ENCODE measurements at places on chromosomes 1 and 21. TPM values are rescaled to one million over a fixed set of nuclear protein-coding genes. Genes with fewer than 3 reads are reported as not detected.
A peak's percentile ranks its signal among the peaks of the same experiment; 100 is the strongest.

DNA sequence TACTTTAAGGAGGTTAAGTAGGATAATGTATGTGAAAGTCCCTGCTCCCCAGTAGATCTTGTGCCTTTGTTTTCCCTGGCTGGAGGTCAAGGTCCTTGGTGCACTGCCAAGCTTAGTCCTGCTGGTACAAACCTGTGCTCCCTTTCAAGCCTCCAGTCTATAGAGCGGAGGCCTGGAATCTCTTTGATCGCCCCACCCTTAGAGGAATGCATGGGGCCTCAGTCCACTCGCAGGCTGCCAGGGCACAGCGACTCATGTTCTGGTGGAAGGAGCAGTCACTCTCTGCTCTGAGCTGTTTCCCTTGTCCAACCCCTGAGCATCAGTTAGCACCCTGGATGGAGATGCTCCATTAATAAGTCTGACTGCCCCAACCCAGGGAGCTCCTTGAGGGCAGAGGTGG lies 121.8 kb downstream of the HMGB4 start:
- no peak for DNase-seq

TMCC2 gene
- total RNA-seq = 5.0 TPM

DNA sequence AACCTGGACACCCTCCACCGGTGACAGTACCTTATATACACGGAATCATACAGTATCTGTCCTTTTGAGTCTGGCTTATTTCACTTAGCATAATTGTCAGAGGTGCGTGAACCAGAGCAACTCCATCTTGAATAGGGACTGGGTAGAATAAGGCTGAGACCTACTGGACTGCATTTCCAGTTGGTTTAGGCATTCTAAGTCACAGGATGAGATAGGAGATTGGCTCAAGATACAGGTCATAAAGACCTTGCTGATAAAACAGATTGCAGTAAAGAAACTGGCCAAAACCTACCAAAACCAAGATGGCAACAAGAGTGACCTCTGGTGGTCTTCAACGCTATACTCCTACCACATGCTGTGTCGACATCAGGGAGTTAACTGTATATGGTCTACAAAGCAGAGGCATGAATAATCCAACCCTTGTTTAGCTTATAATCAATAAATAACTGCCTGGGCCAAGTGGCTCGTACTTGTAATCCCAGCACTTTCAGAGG lies 1.4 kb upstream of the FDPS start:
- DNase-seq = no peak

GRCh38 chr1:45001011-45001481 lies 10.1 kb downstream of the HECTD3 start:
- DNase-seq = no peak

GRCh38 chr1:155463865-155464650 lies 98.5 kb downstream of the ASH1L start:
- peak; percentile 26 for DNase-seq

DNA sequence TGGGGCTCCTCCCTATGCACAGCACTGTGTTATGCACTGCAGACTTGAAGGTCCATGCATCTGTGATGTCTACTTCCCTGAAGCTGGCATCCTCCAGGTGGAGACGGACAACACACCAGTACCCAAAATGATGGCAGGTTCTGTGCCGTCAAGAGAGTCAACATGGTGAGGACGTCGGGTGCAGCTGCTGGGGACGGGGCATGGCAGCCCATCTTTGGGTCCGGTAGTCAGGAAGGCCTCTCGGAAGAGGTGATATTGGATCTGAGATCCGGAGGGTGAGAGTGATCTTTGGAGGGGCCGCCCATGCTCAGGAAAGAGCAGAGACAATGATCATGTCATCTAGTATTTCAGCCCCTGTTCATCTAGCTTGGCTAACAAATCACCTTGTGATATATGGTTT lies 104.1 kb downstream of the RIPK4 start:
- no peak for DNase-seq

- no peak for DNase-seq
Observed at GRCh38 chr1:106705971-106706370, 350.5 kb upstream of the PRMT6 start.

DNA sequence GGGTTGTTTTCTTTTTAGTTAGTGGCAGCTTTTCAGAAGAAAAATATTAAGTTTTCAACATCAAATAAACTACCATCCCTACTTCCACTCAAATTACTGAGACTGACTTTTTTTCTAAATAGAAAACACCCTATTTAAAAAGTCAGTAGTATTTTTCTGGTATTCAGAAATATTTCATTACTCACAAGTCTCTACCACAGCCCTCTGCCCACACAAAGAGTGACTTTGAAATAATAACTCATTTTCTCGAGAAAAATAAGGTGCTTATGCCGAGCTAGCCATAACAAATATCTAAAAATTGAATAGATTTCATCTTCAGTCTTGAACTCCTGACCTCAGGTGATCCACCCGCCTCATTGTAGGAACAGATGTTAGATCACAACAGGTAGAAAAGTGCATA lies 41.8 kb upstream of the USP25 start:
- DNase-seq = no peak

DNA sequence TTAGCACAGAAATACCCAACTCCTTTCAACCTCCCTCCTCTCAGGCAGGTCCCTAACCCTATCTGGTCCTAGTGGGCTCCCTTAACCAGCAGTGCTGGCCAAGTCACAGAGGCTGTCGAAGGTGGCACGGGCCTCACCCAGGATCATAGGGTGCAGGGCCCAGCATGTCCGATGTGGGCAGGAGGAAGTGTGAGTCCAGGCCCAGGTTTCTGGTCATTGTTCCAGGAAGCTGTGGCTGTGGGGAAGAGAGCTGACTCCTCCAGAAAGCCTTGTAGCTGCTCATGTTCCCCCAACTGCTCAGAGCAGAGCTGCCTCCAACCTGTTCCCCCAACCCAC lies 2.4 kb downstream of the CCDC17 start:
- no peak for DNase-seq

SAMSN1 gene
- total RNA-seq = 0.07 TPM

DNA sequence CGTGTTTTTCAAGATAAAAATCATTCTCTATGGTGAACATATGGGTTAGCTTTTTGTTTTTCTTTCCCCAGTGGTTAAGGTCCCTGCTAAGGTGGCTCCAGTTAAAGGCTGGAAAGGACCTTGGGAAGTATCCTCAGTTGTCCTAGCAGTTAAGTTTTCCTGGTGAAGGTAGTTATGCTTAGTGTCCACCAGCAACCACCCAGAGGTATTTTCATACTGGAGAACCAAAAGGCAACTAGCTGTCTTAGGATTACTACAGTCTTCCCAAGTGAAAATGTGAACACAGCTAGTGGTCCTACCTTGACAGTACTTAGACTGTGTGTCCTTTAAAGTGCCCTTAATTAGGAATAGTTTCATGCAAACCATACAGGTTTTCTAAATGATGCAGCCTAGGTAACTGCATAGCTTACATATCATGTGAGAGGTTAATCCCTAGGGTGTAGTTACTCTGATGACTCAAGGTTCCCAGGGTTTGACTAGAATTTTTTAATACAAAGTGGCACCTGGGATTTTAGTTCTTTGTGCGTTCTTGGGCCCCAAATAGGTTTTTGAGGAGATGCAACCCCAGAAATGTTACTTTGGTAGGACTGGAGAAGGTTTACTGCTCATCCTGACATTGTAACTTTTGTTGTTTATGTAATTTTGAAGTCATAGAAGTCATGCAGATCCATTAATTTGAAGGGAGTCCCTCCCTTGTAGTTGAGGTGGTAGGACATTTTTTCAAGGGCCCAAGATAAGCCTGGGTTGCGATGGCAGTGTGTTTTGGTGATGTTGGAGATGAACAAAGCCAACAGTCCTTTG lies 36.5 kb downstream of the YY1AP1 start:
- no peak for DNase-seq

- no peak for DNase-seq
Observed at GRCh38 chr1:110130113-110130591, 17.9 kb downstream of the UBL4B start.

GRCh38 chr1:53266038-53266437 lies 27.7 kb upstream of the MAGOH start:
- no peak for DNase-seq

MCOLN2 gene
- 2.5 TPM for total RNA-seq

Measured in epithelial cell of proximal tubule (primary cell).